Effector CD4-positive, alpha-beta T cell (primary cell): ENCODE measurements at places on chromosomes 16 and 17.

GRCh38 chr16:85553436-85554113, 59.5 kb upstream of the GSE1 start:
- peak; percentile 8 for DNase-seq

- no peak for DNase-seq
Measured at GRCh38 chr17:40407460-40407859, 10.2 kb downstream of the TOP2A start.

DNA sequence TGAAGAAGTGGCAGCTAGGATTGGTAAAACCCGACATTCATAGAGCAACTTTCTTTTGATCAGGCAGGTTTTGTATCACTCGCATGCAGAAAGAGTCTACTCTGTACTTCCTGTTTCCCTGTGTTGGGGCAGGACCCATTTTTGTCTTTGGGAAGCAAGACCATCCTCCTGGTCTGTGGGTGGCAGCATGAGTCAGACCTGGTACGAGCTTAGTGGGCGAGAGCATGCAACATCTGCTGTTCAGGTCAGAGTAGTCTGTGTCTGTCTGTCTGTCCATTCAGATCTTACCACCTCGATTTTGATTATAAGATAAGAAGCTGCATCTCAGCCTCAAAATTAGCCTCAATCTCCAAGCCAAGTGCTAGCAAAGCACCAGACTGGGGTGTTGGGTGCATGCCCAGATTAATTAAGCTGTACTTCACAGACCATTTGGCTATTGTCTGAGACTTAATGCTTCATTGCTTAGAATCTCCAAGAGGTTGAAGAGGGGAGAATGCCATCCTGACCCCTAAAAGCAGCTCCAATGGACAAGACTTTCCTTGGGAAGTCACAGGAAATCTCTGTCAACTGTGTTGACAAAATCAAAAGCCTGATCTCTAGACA, 110.9 kb downstream of the XYLT1 start:
- DNase-seq: no peak

GRCh38 chr17:35368081-35368830, 5.2 kb downstream of the SLFN11 start:
- DNase-seq: no peak

DNA sequence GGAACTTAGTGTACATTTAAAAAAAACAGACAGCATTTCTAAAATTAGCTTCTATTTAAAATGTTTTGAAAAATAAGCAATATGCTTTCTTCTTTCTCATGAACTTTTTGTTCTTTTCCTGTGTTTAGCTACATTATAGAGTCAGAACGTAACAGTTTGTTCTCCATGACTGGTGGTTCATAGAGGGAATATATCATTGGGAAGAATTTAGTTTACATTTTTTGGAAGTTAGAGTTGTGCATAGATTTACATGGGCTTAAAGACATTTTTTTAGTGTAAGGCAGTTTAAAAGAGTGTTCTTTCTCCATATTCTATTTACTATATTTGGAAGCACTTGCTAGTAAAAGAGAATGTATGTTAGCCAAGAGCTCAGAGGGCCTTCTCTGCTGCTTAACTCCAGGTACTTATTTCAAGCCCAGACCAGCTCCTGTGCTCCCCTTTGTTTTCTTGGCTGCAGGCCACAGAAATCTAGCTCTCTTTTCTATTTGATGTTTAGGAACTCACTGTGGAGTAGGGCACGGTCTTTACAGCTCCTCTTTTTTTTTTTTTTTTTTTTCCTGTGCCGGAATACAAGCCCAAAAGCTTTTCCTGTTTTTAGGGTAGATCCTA, 20.2 kb downstream of the AP2B1 start:
- DNase-seq: no peak

DNA sequence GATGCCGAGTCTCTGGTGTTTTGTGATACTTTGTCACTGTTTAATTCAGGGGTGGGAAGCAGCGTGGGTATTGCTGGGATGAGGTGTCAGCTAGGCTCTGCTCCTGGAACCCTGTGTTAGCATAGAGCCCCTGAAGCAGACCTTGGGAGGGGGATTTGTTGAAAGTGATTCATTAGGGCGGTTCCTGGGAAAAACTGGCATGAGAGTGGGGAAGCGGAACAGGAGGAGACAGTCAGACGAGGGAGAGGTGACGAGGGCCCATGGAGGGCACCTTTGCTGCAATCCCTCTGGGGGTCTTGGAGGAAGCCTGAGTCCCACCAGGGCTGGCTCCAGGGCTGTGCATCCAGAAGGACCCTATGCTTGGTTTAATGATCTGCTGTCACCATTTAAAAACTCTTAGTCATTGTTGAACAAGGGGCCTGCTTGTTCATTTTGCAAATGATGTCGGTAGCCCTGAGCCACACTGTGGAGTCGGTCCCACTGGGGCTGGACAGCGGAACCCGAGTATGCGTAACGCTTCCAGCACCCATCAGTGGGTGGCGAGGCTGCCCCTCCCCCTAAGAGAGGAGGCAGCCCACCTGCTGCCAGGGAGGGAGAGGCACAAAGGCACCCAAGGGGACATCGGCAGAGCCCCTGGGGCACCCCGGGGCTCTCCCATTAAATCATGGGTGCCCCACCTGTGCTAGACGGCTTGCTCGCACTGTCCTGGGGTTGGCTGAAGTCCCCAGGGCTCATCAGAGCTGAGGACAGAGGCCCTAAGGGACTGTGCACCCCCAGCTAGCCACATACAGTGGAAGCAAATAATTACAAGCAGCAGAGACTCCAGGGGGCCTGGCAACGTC, 35.4 kb downstream of the WFDC1 start:
- no peak for DNase-seq

GRCh38 chr16:85225257-85225656, 113.0 kb upstream of the CIBAR2 start:
- DNase-seq: no peak

- no peak for DNase-seq
Measured at GRCh38 chr16:89020925-89021595, 44.1 kb upstream of the CBFA2T3 start.

DNA sequence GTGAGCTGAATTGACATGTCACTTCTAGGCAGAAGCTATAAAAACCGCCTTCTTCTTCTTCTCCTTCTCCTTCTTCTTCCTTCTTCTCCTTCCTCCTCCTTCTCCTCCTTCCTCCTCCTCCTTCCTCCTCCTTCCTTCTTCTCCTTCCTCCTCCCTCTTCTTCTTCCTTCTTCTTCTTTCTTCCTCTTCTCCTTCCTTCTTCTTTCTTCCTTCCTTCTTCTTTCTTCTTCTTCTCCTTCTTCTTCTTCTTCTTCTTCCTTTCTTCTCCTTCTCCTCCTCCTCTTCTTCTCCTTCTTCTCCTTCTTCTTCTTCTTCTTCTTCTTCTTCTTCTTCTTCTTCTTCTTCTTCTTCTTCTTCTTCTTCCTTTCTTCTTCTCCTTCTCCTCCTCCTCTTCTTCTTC, 4.8 kb upstream of the FBXL19 start:
- DNase-seq: no peak

DNA sequence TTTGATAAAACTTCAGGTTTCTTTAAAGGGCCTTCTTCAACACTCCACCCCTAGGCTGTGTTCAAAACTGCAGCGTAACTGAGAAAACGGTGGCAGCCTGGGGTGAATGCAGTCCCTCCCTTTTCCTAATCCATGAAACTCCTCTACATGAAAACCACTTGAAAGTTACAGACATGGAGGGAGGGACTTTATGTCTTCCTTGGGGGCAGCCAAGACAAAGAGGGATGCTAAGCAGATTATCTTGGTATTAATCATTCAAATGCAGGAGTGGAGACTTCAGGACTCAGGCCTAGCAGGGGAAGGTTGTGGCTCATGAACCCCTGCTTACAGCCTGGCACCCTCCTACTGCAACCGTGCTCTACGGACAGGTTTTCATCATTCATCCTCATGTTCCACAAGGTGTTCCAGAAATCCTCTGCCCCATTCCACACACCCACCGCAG, 46.8 kb downstream of the RNF112 start:
- DNase-seq: no peak

DNA sequence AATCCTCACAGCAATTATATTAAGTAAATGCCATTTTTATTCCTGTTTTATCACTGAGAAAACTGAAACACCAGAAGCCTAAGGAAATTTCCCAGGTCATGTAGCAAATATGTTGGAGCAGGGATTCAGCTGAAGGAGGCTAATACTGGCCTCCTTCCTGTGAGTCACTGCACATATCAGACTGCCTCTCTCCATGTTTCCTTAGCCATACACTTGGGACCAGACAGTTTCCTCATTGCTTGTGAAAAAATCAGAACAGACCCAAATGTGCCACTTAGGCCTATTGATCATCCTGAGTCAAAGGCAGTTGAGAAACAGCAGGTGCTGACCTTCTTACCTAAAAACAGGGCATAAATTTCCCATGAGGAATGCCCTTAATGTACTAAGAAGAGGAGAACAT, 18.9 kb upstream of the ELAC2 start:
- DNase-seq: no peak

DNA sequence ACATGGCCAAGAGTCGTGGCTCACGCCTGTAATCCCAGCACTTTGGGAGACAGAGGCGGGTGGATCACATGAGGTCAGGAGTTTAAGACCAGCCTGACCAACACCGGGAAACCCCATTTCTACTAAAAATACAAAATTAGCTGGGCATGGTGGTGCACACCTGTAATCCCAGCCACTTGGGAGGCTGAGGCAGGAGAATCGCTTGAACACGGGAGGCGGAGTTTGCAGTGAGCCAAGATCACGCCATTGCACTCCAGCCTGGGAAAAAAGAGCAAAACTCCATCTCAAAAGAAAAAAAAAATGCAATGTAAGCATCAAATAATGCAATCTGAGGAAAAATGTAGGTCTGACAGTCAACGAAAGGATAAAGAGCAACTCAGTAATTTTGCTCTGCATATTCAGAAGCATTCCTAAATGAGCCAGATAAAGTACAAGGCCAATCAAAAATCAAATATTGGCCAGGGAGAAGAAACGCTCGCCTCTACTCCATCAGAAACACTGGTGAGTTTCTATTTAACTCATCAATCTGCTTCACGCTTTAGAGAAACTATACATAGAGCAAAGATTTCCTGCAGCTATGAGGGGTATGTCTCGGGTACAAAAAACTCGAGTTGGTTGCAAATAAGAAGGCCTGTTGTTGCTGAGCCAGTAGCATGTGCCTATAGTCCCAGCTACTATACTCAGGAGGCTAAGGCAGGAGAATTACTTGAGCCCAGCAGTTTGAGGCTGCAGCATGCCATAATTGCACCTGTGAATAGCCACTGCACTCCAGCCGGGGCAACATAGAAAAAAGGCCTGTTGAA, 3.7 kb downstream of the TXNDC11 start:
- DNase-seq: no peak

- DNase-seq: no peak
Measured at GRCh38 chr17:2703181-2703580, 8.4 kb downstream of the CLUH start.

DNA sequence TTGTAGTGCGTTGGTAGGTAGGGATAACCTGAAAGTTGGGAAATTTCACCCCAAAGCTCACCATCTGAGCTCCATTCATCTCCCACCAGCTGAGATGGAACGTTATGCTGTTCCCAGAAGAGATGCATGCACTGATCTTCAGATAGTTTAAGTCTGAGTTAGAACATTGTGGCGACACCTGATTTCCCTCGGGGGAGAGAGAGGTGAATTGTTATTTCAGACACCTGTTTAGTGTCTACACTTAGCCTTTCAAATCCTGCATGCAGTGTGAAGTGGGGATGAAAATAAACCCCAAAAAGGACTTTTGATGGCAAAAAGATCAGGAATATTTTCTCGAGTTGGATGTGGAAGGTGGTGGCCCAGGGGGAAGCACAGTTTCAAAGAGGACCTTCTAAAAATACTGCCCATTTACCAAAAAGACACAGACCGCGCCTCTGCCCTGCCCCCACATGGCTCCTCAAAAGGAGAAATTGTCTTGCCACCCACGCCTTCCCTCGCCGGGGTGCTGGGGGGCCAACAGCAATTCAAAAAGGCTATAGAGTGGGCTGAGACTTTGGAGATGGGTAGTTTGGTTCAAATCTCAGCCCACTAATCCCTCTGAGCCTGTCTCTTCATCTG, 11.4 kb downstream of the CIITA start:
- DNase-seq: no peak

DNA sequence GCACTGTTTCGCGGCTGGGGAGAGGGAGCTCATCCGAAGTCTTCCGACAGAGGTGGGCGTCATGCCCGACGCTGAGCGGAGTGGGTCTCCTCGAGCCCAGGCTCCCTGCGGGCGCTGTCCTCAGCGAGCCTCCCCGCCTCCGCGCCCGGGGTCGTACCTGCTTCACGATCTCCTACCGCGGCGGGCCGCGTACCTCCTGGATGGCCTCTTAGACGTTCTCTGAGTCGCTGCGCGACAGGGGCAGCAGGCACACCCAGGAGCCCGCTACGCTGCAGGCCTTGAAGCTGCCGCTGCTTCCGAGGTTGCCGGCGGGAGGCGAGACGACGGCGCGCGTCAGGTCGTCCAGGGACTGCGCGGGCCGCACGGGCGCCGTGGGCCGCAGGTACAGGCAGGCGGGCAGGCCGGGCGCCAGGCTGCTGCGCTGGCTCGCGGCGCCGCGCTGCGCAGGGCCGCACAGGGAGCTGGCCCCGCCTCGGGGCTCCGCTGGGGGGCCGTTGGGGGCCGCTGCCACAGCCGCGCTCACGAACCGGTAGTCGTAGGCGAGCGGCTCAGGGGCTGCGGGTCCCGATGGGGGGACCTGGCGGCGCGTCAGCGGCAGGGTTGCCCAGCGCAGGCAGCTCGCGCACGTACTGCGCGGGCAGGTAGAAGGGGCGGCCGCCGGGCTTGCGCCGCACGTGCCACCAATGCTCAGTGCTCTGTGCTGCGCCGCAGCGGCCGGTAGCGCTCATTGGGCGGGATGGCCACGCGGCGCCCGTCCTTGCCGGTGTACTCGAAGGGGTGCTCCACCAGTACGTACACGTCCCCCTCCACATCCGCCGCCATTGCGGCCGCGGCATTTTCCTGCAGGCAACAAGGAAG, 116.4 kb upstream of the SMURF2 start:
- DNase-seq: no peak

DNA sequence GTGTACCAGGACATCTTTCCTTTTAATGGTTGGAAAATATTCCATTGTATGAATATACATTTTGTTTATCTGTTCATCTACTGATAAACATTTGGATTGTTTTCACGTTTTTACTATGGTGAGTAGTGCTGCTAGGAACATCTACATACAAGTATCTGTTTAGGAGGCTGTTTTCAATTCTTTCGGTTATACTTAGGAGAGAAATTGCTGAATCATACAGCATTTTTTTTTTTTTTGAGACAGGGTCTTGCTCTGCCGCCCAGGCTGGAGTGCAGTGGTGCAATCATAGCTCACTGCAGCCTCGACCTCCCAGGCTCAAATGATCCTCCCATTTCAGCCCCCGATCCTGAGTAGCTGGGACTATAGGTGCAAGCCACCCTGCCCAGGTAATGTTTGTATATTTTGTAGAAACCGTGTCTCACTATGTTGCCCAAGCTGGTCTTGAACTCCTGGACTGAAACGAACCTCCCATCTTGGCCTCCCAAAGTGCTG, 122.9 kb downstream of the CRLF3 start:
- DNase-seq: no peak

GRCh38 chr16:66525396-66526180, 24.3 kb downstream of the TK2 start:
- DNase-seq: no peak
